ENCODE measurements at places on chromosomes 1 and 21.

DNA sequence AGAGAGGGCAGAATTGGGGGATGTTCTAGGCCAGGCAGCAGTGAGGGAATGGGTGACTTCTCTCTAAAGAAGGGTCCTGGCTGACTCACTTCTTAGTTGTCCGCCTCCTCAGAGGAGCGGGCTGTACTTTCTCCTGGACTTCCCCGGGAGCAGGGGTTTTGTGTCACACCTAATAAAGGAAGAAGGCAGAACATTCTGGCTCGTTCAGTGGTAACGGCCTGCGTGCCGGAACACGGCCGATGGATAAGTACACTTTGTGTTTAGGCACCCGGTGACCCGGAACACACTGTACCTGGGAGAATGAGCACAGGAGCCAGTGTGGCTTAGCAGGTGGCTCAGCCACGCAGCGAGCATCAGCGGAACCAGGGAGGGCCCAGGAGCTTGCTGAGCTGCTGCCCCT, 84.7 kb downstream of the FBXO2 start:
- DNase-seq, result no peak

GRCh38 chr1:243921111-243921510, 71.1 kb upstream of the AKT3 start:
- DNase-seq, result no peak

- no peak for DNase-seq
Measured at GRCh38 chr1:67571901-67572593, 113.0 kb upstream of the GADD45A start.

- no peak for DNase-seq
Measured at GRCh38 chr1:61561666-61562065, 163.3 kb downstream of the TM2D1 start.

DNA sequence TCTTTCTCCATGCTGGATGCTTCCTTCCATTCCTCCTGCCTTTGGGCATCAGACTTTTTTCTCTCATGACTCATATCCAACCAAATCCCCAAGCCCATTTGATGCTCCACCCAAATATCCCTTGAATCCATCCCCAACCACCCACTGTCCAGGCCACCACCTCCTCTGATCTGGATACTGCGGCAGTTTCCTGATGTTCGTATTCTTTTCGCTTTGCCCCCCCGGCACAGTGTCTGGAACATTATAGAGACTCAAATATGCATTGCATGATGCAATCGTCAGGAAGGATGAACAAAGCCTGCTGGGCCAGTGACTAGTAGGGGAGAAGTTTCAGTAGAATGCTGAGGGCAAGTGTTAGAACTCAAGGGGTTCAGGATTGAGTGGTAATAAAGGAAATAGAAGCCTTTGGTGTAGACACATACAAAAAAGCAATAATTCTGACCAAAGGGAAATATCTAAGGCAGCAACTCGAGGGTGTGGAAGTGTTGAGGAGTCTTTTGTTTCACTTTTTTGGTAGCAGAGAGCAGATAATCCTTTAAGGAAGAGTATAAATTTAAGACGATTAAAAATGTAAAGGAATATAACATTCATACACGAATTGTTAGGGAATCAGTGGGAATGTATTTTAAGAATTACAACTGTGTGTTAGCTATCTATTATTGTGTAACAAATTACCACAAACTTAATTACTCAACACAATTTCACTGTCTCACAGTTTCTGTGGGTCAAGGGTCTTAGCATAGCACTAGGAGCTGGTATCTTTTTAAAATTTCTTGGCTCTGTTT, 7.5 kb downstream of the S100A11 start:
- no peak for DNase-seq

- no peak for DNase-seq
Measured at GRCh38 chr1:53411541-53412152, 47.6 kb upstream of the DMRTB1 start.

DNA sequence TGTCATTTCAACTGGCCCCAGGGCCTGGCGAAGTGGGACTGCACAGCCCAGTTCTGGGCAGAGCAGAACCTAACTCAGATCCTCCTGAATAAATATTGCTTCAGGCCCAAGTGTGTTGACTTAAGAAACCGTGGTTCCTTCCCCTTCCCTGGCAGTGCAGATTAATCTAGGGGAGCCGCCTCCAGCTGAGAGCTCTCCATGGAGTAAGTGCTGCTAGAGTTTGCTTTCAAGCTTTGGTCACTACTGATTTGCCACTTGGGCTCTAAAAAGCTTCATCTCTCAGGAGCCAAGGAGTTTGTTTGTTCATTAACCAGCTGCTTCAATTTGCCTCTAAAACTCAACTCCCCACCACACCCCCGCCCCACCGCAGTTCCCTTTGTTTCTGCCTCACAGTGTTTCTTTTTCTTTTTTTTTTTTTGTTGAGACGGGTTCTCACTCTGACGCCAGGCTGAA, 112.1 kb downstream of the DTL start:
- DNase-seq, result no peak

- DNase-seq, result no peak
Measured at GRCh38 chr1:237239248-237239647, 197.3 kb downstream of the RYR2 start.

DNA sequence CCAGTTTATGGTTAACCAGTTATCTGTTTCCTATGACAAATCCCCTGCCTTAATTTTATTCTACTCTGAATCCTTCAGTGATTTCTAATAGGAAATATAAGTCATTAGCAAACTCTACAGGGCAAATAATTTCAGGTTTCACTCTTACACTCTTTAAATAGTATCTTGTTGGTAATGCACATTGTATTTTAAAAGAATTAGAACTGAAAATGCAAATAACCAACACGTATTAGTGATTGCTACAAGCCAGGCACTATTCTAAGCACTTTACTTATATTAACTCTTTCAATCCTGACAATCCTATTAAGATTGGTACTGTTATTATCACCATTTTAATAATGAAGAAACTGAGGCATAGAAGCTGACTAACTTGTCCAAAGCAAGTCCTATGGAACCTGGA, 48.3 kb upstream of the LHX8 start:
- DNase-seq, result no peak

- DNase-seq, result no peak
Measured at GRCh38 chr1:53735261-53735660, 3.7 kb downstream of the GLIS1 start.

DNA sequence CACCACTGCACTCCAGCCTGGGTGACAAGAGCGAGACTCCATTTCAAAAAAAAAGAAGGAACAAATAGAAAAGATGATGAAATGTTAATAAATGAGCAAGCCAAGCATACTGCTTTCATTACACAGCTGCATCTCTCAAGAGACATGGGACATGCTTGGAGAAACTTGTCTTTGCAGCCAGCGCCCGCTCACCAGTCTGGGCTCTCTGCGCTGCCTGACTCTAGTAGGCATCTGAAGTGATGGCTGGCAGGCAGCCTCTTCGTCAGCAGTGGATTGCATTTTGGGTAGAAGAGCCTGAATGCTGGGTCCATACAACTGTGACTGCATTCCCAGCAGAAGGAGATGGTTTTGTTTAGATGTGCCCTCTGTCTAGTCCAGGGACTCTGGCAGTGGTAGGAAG, 48.0 kb downstream of the IL6R start:
- DNase-seq, result no peak

- no peak for DNase-seq
Measured at GRCh38 chr1:208126108-208126507, 118.1 kb downstream of the PLXNA2 start.

DNA sequence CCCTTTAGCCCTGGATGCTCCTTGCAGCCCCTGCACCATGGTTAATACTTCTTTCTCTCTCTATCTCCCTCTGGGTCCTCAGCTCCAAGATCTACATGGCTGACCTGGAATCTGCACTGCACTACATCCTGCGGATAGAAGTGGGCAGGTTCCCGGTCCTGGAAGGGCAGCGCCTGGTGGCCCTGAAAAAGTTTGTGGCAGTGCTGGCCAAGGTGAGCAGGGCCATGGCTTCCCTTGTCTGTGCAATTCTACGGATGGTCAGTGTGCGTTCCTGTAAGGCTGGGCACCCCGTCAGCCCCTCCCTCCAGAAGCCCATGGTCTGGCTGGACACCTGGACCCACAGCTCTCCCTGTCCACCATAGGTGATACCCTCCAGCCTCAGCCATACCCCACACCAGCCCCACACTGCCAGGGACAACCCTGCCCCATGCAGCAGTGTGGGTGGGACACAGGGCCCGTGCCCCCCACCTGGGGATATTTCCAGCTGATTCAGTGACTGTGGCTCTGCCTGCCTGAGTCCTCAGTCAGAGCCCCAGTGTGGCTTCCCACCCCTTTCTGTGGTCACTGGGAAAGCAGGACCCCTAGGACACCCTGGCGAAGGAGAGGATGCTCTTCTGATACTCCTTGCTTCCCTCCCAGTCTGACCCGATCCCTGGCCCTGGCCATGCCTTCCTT, 31.4 kb downstream of the QSOX1 start:
- no peak for DNase-seq

DNA sequence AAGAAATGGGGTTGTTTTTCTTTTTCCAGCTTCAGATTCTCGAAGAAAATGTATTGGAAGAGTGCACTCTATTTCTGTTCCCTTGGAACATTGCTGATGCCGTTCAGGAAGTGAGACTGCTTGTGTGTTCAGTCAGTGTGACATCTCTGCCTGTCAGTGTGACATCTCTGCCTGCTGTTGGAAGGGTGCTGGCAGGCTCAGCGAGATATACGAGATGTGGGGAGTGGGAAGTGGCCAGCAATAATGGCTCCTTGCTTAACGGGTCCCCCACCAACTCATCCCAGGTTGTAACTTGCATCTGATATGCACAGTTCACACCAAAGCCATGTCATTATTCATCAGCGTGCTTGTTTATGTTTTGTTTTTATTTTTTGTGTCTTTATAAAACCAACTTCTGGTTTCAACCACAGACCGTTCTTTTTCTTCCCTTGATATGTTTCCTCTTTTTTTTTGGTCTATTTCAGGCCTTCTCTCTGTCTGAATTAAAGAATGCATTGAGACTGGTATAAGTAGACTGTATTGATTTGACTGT, 145.4 kb downstream of the GALNT2 start:
- no peak for DNase-seq

- no peak for DNase-seq
Measured at GRCh38 chr1:183419399-183419798, 1.2 kb upstream of the NMNAT2 start.

DNA sequence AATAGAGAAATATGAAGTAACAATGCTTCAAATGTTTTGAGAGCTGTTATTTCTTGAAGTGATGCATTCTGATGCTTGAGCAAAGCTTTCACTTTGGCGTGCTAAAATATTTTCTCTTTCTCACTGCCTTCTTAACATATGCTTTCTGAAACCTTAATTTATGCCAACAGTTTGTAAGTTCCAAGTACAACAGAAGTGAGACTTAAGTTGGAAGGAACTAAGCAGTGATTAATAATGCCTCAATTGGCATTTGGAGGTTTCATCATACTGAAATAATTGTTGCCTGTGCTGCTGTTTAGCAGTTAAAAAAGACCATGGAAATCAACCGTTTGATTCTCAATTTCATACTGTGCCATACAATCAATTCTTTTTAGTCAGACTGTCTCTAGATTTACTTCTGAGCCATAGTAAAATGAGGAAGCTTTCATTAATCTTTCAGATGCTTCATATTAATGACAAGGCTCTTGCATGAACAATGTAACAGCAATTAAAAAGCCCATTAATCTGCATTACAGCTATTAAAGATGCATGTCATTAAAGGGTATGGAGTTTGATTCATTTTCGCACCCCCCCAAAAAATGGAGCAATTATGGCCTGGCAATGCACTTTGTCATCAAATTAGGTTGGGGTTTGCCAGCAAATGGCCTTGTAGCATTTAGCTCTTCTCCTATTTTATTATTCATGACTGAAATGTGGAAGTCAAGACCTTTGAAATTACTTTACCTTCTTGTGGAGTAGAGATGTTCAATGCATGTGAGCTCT, 375.3 kb downstream of the USH2A start:
- no peak for DNase-seq

GRCh38 chr1:37888022-37888700, 28.8 kb upstream of the MTF1 start:
- no peak for DNase-seq

- DNase-seq, result no peak
Measured at GRCh38 chr1:198068285-198068684, 88.5 kb upstream of the NEK7 start.

DNA sequence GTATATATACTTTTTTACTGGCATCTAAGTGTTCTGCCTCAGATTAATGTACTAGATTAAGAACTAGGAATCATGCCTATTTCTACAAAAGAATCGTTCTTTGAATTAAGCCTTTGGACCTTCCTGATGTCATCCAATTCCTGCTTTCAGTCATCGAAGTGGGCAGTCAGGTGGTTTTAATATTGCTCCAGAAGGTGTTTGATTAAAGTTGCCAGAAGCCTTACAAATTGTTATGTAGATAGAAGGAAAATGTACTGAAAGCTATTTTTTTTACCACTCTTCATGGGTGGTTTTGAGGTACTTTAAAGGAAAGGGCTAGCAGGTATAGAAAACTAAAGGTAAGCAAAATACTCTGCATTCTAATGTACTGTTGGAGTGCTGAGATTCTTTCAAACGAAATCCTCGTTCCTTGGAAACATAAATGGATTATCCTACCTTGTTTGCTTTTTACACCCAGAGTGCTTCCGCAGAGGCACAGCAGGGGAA, 716 bp downstream of the CTBS start:
- no peak for DNase-seq

GRCh38 chr1:48017716-48018115, 20.5 kb upstream of the TRABD2B start:
- no peak for DNase-seq

GRCh38 chr1:87204921-87205320, 123.8 kb upstream of the LMO4 start:
- DNase-seq, result no peak
